ENCODE measurements at places on chromosomes 16 and 17.
A peak's percentile ranks its signal among the peaks of the same experiment; 100 is the strongest.

DNA sequence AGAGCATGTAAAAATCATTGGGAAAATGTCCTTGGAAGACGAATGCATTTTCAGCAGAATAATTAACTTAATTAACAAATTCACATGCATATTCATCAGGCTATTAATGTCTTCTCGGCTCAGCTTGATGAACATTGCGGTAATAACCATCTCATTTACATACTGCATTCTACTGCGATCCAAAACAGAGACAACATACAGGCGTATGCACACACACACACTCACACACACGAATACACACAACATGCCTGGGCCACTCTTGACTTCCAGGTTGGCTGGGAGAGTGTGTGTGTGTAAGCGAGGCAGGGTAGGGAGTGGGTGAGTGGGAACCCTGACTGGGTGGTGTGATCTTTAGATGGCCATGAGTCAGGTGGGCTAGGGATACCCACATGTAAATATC, 44.7 kb downstream of the NEUROD2 start:
- no peak for DNase-seq

- DNase-seq, result no peak
Observed at GRCh38 chr17:63439687-63440086, 6.4 kb downstream of the CYB561 start.

GRCh38 chr17:19285213-19285900, 48.2 kb downstream of the EPN2 start:
- no peak for DNase-seq

GRCh38 chr17:75701288-75701687, 20.0 kb upstream of the ITGB4 start:
- no peak for DNase-seq

GRCh38 chr17:49821916-49822315, 26.0 kb downstream of the TAC4 start:
- DNase-seq, result no peak

- no peak for DNase-seq
Observed at GRCh38 chr16:79188115-79188738, 412.3 kb downstream of the MAF start.

- DNase-seq, result peak; percentile 46
Observed at GRCh38 chr16:4936991-4937781, at the start of gene PPL. Gene PPL, minus strand, starts transcription at chr16:4937148. Its CDS starts 103 bp downstream, at chr16:4937045.

DNA sequence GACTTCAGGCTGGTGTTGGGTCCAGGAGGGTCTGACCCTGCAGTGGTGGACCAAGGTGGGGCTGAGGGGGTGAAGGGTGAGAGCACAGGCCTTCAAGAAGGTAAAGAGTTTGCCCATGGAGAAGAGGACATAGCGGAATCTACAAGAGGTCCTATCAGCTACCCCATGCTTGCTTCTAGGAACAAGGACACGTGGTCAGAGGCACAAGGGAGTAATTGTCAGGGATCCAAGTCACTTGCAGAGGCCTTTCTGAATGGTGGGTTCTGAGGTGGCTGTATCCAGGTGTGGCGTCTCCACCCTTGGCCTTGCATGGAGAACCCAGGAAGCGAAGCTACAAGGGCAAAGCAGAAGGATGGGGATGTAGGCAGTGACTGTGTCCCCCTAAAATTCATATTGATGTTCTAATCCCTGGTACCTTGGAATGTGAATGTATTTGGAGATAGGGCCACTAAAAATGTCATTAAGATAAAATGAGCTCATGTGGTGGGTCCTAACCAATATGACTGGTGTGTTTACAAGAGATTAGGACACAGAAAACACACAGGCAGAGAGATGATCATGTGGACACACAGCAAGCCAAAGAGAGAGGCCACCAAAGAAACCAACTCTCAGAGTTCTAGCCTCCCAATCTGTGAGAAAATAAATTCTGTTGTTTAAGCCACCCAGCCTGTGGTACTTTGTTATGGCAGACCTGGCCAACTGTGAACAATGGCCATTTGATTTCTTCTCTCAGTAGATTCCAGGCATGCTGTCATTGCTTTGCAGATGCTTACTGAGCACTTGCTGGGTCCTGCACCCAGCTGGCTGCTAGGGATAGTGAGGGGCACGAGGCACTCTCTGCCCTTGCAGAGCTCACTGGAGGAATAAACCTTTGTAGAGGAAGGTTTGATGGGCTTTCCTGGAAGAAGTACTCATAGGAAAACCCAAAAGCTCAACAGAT, 75.8 kb downstream of the UTP18 start:
- no peak for DNase-seq

DNA sequence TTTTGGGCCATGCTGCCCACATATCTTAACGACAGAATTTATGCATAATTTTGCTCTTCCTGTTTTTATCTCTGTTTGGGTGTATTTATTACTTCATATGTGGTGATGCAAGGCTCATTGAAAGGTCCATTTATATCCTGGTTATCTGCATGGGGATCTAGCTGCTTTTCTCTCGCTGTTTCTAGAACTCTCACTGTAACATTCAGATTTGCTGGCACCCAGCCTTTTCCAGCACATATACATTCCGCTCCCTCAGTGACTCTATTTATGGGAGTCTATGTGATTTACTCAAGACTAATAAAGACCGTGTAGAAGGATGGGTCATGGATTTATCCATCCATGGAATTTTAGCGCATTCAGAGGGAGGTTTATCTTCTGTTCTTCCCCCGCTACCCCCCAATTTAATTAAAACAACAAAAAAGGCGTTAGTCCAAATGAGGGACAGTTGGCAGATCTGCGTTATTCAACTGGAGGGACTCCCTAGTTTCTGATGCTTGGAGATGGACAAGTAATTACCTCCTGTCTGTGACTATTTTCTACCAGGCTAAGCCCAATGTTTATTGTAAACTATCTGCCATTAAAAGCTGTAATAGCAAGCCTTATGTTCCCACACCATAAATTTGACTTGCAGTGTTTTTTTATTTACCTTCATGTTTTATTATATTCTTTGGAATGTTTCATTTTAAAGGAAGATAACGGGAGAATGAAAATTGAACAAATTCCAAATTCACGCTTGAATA, 19.8 kb upstream of the MARCHF10 start:
- DNase-seq, result no peak

DNA sequence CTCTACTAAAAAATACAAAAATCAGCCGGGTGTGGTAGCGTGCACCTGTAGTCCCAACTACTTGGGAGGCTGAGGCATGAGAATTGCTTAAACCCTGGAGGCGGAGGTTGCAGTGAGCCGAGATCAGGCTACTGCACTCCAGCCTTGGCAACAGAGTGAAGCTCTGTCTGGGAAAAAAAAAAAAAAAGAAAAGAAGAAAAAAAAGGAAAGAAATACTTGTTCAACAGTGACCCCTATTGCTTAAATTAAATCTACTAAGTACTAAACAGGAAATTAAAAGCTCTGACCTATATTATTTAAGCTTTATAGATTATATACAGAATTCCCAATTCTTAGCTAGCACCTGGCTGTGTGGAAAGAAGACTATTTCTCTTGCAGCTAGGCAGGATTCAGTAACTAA, 48.9 kb downstream of the FBXL20 start:
- DNase-seq, result no peak

GRCh38 chr17:12622726-12623125, 43.0 kb upstream of the MYOCD start:
- DNase-seq, result no peak

DNA sequence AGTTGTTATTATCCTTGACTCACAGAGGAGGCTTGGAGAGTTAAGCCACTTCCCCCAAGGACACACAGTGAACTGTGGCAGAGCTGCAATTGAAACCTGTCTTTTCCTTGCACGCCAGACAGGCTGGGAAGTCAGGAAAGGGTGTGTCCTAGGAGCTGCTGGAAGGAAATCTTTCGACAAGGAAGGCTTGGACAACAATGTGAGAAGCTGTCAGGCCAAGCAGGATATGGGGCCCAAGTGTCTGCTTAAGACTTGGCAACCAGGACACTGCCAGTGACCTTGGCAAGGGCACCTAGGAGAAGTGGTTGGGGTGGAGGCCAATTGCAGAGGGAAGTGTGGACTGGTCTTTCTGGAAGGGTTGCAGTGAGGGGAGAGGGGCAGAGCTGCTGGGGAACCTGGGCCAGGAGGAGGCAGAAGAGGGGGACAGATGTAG, 2.1 kb upstream of the CAMKK1 start:
- DNase-seq, result no peak

DNA sequence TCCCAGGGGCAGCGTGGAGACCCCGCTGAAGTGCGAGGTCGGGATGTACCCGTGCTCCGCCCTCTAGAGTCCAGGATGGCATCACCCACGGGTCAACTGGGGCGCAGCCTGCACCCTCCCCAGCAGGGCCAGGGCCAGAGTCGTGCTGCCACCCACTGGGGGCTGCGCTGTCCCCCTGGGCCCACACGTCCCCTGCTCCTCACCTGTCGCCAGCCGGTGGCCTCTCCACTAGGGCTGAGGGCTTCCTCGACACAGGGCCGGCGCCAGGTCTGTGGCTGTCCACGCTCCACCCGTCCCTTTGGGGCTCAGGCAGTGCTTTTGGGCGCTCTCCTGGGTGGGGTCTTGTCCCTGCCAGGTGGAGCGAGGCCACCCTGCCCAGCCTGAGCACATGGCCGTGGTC, 11.6 kb upstream of the PRR35 start:
- DNase-seq, result no peak

DNA sequence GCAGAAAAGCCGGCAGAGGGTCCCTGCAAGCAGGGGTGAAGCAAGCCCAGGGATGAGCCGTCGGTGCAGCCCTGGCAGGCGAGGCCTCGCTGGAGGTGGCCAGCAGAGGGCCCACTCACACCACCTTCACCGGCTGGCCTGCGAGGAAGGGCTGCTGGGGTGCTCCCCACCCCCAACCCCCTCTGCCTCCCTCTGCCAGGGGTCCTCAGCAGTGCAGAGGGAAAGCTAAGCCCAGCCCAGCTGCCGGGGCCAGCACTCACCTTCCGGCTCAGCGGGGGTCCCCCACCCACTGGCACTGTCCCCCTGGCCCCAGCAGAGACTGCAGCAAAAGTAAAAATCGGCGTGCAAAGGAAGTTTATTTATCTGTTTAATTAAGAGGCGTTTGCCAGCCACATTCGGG, 113.4 kb downstream of the ENGASE start:
- DNase-seq, result peak; percentile 93

- DNase-seq, result no peak
Observed at GRCh38 chr16:61595605-61596004, 440.6 kb downstream of the CDH8 start.

DNA sequence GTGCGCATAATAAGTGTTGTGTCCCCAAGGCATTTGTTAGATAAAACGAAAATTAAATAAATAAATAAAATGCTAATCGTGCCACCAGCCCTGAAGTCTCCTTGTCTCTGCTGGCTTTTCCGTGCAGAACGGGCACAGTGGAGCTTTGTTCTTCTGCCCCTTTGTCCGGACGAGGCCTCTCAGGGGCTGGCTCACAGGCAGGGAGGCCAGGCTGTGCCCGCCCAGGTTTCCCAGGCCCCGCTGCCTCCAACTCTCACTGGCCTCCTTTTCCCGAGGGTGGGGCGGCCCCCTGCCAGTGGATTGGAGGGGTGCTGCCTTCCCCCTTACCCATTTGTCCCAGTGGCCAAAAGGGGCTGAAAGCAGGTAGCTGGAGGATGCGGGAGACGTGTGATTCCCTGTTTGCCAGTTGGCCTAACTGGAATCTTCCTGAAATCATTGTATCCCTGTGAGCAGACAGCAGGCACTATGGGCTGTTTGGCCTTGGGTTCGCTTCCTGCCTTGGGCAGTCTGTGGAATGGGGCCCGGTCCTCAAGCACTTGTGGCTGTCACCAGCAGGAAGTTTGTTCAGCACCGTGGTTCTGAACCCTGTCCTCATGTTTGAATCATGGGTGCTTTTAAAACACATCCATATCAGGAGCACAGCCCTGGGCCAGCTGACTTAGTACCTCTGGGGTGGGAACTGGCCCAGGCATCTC, 64.4 kb downstream of the KSR1 start:
- no peak for DNase-seq

DNA sequence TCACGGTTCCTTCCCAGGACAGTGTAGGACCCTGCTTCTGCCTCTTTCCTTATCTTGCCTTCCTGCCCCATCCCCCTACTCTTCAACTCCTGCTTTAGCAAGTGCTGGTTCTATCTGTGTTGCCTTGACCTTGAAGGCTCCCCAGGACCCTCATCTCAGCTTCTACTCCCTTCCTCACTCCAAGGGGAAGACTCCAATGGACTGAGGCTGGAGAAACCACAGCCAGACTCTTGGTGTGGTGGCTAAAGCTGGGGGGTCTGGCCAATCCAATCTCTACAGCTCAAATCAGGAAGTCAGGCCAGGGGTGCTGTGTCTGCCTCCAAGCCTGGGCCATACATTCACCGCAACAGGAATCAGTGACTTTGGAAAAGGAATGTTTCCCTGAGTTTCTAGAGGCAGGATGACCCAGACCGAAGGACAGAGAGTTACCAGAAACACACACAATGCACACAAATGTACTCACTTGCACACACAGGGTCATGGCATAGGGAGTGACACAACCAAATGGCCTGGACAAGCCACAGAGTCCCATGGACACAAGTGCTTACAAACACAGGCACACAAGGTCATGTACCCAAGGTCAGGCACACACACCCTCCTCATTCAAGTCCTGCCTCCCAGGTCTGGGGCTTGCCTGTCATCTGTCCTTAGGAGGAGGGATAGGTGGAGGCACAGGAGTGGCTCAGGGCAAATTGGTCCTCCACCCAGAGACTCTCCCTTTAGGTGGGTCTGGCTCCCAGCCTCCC, 1.7 kb upstream of the HSD11B2 start:
- DNase-seq, result no peak

DNA sequence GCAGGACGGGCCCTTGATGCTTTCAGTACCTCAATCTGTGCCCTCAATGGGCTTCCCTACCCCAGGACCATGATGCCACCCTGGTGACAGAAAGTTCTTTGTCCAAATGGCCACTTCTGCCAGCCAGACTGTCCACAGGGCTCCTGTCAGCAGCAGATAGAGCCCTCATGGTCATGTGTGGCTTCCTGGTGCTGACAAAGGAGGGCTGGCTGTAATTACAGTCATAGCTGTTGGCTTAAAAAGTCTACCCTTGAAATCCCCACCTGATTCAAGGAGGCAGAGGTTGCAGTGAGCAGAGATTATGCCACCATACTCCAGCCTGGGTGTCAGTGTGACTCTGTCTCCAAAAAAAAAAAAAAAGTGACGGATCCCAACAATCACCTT, 3.3 kb downstream of the TRPV2 start:
- no peak for DNase-seq

GRCh38 chr16:13351601-13352217, 450.3 kb downstream of the SHISA9 start:
- DNase-seq, result no peak

DNA sequence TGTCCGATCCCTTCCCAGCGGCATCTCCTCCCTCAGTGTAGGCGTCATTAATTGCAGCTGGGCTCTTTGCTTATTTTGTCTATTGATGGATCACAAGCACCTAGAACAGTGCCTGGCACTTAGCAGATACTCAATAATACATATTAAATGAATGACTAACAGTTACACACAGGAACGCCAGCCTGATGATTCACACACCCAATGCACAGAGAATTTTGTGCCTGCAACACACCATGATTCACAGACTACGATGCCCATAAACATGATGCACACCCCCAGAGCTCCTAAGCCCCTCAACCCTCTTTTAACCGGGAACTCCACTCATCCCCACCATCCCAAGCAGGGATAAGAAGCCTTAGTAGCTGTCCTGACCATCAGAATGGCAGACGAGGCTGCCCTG, 66.6 kb upstream of the TMEM97 start:
- DNase-seq, result no peak

- no peak for DNase-seq
Observed at GRCh38 chr16:17992416-17992815, 344.1 kb downstream of the NPIPA8 start.

Data from 8988T (cell line).